Ovary (tissue), 10 donors: ENCODE measurements at places on chromosomes 2 and 18. TPM values are rescaled to one million over a fixed set of nuclear protein-coding genes. Genes with fewer than 3 reads are reported as not detected.

GRCh38 chr2:129011466-129012061, 692.9 kb upstream of the HS6ST1 start:
- DNase-seq = no peak

DNA sequence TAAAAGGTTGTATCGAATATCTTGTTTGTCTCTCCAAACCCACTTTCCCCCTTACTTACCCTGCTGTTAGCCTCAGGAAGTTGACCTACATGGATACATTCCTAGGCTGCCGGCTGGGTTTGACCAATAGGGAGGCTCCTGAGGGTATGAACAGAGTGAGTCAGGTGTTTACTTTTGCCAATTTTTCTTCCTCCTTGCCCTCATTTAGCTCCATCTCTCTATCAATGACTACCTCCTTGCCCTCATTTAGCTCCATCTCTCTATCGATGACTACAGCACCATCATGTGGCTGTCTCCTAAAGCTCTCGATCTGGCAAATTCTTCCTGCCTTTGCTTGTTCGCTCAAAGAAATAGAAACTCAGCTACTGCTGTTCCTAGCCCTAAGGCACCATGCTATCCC, 571.9 kb upstream of the CRIM1 start:
- DNase-seq = no peak

DNA sequence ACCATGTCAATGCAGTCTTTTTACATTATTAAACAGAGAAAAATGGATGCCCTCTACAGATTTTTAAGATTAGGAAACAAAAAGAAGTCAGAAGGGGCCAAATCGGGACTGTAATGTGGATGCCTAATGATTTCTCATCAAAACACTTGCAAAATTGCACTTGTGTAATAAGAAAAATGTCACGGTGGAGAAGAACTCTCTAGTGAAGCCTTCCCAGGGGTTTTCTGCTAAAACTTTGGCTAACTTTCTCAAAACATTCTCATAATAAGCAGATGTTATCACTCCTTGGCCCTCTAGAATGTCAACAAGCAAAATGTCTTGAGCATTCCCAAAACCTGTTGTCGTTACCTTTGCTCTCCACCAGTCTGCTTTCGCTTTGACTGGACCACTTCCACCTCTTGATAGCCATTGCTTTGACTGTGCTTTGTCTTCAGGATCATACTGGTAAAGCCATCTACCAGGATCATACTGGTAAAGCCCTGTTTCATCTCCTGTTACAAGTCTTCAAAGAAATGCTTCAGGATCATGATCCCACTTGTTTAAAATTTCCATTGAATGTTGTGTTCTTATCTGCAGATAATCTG, 226.8 kb downstream of the TNS1 start:
- DNase-seq = no peak

- no peak for DNase-seq
Observed at GRCh38 chr18:62323483-62324180, 1.5 kb upstream of the TNFRSF11A start.

DNA sequence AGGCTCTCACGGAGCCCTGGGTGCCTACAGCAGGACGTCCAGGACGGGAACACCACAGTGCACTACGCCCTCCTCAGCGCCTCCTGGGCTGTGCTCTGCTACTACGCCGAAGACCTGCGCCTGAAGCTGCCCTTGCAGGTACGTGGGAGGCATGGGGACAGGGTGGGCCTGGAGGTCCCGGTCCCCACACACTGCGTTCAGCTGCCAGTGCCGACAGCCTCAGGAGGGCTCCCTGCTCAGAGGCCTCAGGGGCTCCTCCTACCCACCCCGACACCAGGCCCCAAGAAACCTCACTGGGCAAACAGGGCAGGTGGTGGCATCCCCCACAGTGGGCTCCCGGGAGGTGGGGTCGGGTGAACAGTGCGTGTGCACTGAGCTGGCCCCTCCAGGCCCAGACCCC, 10.8 kb downstream of the ANO7 start:
- no peak for DNase-seq

- no peak for DNase-seq
Observed at GRCh38 chr2:26969077-26969844, 1.2 kb upstream of the MAPRE3 start.

DNA sequence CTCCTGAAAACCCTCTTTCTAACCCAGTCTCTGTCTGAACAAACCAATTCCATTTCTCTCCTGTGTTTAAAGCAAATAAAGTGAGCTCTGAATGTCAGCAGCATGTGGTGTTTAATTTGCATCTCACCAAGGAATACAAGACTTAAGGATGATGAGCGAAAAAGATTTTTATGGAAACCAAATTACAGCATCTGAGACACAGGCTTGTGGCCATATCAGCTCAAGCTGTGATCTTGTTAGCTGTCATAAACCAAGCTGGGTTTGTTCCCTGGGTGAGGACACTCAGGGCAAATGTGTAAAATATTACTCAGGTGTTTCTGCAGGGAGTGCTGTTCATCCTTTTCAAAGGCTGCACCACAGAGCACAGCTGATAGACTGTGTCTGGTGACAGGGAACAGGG, 129.3 kb upstream of the REV1 start:
- no peak for DNase-seq

GRCh38 chr18:11272516-11272915, 123.1 kb upstream of the PIEZO2 start:
- no peak for DNase-seq

DNA sequence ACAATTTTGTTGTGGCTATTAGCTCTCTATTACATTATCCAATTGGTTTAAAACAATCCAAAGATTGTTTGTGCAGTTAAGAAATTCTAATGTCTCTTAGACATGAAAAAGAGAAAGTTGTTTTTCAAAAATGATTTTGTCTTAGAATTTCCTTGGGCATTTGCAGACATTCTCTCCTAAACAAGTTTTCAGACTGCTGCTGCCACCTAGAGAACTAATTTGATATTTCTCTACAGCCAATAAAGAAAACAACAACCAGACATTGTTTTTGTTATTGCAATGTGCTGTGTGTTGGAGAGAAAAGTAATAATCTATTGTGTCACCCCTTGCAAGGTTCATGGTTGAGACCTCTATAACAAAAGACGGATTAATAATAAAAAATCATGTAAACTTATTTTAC, 119.0 kb upstream of the SYT4 start:
- no peak for DNase-seq

- no peak for DNase-seq
Observed at GRCh38 chr18:74945774-74946545, 263.0 kb downstream of the PTGR3 start.

DNA sequence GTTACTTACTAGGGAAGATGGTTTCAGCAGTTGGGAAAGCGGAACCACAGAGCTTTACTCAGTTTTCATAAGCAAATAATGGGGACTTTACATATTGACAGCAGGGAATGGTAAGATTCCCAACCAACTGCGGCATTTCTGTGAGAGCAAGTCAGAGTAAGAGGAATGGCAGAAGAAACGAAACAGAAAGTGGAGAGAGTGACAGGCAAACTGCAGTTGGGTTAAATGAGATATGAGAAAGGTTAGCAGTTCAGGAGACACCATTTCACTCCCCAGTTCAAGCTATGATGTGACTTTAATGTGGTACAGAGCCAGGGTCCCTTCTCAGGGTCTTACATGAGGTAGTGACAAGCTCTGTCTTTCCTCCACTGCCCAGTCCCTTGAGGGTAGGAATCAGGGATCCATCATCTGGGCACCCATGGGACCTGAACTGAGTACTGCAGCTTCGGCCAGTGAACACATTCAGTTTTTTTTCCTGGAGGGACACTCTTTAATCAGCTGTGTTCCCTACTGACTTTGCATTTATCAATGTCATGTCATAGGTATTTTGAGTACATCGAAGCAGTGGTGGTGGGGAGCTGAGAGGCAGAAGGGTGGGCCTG, 33.0 kb upstream of the GREB1 start:
- DNase-seq = peak; percentile 11

Gene GCG
- polyA plus RNA-seq = not detected

Gene PLEK
- polyA plus RNA-seq = 22.1 TPM
